ENCODE measurements at places on chromosomes 2 and 18.

DNA sequence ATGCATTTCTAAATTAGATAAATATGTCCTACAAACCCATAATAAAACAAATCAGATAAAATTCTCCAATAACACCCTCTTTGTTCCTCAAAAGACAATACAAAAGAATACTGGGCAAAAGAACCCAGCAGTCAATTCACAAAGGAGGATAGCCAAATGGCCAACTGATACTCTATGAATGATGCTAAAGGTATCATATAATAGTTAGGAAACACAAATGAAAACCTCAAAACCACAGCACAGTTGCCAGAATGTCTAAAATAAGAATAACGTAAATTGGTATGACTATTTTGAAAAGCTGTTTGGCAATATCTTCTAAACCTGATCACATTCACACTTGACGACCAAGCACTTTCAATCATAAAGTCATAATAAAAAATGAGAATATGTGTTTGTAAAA is 315.4 kb downstream of the CDH7 start:
- DNase-seq, result no peak

DNA sequence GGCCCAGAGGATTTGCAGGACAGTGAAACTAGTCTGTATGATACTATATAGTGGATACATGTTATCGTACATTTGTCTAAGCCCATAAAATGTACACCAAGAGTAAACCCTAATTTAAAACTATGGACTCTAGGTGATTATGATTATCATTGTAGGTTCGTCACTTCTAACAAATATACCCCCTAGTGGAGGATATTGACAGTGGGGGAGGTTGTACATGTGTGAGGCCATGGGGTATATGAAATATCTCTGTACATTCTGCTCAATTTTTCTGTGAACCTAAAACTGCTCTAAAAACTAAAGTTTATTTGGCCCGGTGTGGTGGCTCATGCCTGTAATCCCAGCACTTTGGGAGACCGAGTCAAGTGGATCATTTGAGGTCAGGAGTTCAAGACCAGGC is 81.2 kb upstream of the CAB39 start:
- no peak for DNase-seq

- DNase-seq, result no peak
Observed at GRCh38 chr2:134855709-134856108, 17.3 kb downstream of the ACMSD start.

DNA sequence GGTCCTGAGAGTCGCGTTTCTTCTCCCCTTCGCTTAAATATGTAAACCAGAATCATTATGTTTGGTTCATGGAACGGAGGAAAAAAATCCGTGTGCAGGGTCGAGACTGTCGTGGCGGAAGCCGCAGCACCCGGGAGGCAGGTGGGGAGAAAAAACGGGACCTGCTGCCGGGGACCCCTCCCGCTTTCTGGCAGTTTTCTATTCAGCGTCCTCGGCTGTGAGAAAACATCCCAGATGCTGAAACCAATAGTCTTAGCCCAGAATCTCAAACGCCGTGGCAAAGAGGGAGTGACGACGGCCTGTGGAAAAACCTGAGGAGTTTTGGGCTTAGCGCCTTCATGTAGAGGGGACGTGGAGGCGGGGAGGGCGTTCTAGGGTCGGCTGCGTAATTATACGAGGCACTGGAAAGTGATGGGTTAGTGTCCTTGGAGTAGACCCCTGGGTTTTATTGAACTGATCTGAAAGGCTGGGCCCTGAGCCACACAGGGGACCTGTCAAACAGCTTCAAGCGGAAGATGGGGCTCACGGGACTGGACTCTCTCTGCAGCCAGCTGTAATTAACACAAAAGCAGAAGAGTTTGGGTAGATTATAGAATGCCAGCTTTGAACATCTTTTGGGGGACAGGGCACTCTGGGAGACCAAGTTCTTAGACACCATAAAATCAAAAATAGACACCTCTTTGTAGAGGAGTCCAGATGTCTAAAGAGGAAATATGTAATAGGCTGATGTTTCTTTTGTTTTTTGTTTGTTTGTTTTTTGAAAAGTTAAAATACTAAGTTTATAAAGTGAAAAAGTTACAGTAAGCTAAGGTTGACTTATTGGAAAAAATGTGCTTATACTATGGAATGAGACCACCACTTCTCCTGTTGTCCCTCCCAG is 834 bp upstream of the BUB1 start:
- peak; percentile 17 for DNase-seq

DNA sequence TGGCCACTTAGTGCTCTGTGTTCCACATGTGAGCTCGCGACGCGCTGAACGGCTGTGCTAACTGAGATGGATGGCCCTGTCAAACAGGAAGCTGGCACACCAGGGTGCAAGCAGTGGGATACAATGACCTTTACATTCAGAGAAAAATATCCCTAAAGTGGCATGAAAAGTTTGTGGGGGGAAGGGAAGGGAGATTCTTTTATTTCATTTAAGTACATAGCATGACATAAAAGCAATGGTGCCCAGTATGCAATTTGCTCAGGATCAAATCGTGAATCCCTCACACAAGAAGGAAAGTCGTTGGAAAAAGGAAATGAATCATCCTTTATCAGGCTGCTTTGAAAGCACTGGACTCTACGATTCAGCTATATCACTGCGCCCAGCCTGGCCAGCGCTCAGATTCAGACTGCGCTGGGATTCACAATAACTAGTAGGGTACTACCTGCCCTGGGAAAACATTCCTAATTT is 26.0 kb downstream of the SATB2 start:
- peak; percentile 80 for DNase-seq

GRCh38 chr2:163944347-163944737 is 208.5 kb upstream of the FIGN start:
- no peak for DNase-seq

DNA sequence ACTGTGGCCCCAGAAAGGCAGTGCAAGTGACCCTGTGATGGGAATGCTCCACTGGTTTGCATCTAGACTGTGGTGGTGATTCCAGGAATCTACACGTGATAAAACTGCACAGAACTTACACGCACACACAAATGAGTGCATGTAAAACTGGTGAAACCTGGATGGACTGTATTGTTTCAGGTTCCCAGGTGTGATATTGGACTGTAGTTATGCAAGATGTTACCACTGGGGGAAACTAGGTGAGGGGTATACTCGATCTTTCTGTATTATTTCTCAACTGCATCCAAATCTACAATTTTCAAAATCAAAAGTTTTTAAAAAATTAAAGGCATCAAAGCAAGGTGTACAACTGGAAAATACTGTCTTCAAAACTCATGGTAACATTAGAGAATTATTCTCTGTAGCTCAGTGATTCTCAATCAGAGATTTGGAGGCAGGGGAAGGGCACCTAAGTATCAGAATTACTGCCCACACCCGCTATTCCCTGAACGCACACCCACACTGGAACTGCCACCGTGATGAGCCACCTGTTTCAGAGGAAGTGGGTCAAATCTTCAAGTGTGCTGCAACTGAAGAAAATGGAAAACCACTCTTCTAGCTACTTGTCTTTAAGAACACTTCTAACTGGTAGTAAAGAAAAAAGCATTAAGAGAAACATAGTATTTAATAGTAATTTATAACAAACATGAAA is 26.7 kb downstream of the PTPN2 start:
- no peak for DNase-seq

- DNase-seq, result peak; percentile 84
Observed at GRCh38 chr2:176118601-176119339, 2.2 kb downstream of the HOXD10 start.

- DNase-seq, result peak; percentile 78
Observed at GRCh38 chr2:29293830-29294438, 178.7 kb downstream of the CLIP4 start.
